ENCODE measurements at places on chromosomes 4 and X.

- no peak for DNase-seq
Measured at GRCh38 chr4:26263165-26263564, 57.6 kb upstream of the RBPJ start.

DNA sequence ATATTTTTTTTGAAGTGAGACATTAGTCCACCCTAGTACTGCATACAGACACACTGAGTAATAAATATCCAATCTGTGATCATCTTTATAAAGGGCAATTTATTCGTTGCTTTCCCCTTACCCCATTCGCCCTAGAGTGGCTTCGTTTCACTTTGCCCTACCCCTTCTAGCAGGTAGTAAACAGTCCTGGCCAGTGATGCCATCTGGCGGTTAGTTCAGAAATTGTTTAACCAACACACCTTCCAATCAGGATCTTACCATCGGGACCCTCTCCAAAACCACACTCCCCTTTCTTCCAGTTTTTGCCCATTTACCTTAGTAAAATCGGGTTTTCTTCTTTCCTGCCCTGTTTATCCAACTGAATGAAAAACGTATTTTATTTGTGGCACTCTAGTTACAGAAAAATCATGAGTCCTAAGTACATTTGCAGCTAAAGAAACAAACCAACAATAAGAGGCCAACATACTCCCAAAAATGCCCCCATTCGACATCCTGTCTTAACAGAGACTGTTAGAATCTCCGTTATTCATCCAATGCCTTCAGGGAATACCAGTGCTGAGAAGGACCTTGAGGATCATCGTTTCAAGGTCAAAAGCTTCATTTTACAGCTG, 2.2 kb downstream of the PPA2 start:
- peak; percentile 70 for DNase-seq

GRCh38 chr4:113050371-113050755, 910 bp downstream of the ANK2 start:
- no peak for DNase-seq

DNA sequence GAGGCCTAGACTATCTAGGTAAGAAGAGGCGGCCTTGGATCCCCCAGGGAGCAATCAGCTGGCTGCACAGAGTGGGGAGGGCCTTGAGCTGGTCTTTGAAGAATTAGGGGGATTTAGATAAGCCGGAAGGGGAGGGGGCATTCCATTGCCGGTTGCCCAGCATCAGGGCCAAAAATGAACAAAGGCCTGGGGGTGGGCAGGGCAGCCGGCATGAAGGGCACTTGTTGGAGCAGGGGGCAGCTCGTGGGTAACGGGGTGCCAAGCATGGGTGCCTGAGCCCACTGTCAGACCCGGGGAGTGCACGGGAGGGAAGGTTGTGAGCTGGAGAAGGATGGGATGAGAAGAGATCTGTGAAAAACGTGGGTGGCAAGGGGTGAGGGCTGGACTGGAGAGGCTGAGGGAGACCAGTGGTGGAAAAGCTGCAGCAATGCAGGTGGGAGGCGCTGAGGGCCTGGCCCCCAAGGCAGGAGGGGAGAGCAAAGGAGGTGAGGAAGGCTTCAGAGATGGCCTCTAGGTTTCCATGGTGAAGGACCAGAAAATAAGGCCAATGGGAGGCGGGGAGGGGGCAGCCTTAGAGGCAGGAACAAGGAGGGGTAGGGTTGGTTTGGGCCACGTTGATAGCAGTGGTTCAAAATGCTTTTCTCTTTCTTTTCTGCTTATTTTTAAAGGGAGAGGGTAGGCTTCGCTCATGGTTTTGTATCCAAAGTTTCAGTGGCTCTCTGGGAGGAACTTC, 8.6 kb downstream of the KLF3 start:
- no peak for DNase-seq

DNA sequence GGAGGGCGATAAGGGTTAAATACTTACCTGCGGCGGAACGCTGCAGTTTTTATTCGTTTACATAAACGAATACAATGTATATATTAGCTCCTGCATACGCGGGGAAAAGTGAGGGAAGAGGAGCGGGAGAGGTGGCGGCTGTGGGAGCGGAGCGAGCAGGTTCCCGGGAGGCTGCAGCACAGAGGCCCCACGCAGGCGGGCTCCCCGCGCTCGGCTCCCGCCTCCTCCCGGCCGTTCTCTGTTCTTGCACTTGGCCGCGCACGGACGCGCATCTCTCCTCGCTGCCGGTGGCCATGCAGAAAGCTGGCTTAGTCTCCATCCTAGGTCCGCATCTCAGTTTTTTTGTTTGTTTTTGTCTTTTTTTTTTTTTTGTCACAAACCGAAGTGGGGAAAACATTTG, 340.4 kb upstream of the FAT1 start:
- DNase-seq: no peak

DNA sequence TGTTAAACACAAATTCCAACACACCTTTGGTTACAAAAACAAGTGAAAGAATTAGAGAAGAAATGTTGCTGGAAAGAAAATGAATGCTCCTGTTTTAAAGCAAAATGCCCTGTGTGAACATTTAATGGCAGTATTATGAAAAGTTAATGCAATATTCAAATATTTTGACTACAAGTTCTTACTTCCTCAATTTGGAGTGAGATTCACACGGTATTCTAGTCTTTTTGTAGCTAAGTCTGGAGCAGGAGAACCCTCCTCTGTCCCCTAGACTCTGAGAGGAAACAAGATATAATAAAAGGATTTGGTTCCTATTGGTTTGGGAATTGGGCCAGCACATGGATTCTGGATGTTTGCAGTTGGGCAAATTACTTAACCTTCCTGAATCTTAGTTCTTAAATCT, 12.7 kb downstream of the MAD2L1 start:
- no peak for DNase-seq

- peak; percentile 32 for DNase-seq
Measured at GRCh38 chrX:148872161-148872535, 371.7 kb downstream of the AFF2 start.

DNA sequence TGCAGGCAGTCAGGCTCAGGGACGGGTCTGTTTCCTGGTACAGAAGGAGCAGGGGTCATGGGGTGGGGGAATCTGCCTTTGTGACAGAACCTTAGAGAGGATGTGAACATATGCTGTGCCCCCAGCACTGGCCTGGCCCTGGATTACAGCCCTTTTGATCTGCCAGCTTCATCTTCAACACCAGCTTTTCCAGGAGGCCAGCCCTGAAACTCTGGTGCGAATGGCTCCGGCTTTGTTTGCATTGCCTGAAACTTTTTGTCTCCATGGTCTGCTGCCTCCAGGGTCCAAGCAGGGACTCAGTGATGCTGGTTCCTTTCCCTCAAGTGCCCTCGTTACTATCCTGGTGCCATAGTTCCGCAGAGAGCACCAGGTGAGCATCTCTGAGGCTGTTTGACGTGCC, 2.1 kb downstream of the CNGA2 start:
- no peak for DNase-seq

- no peak for DNase-seq
Measured at GRCh38 chr4:47155919-47156318, 124.6 kb downstream of the GABRB1 start.

- DNase-seq: no peak
Measured at GRCh38 chr4:159689526-159689925, 586.6 kb downstream of the RAPGEF2 start.

GRCh38 chr4:38563707-38564495, 100.1 kb upstream of the KLF3 start:
- no peak for DNase-seq

GRCh38 chrX:19740744-19741143, 146.7 kb downstream of the SH3KBP1 start:
- DNase-seq: no peak

GRCh38 chr4:37615059-37615719, 71.0 kb downstream of the RELL1 start:
- no peak for DNase-seq

DNA sequence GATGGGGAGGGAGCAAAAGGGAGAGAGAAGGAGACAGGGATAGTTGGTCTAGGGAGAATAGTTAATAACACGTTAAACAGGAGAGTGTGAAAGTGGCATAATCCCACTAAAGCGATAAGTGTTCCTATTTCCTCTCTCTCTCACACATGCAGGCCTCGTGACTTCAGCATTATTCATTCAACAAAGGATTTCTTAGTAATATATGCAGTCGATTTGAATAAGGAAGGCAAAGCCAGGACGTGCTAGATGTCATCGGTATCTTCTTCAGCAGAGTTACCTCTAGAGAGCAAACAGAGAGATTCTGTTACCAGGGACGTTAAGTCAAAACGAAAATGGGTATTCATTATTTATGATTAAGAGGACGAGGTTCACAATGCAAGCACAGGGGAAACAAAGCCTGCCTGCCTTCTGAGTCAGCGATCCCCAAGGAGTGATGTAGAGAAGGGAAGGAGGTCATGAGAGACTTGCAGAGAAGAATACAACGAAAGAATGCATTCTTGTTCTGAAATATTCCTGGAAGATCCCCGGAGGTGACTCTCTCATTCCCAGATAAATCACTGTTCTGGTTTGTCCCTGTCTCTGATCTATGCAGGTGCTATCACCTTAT, 1048.4 kb downstream of the NLGN4X start:
- DNase-seq: no peak

DNA sequence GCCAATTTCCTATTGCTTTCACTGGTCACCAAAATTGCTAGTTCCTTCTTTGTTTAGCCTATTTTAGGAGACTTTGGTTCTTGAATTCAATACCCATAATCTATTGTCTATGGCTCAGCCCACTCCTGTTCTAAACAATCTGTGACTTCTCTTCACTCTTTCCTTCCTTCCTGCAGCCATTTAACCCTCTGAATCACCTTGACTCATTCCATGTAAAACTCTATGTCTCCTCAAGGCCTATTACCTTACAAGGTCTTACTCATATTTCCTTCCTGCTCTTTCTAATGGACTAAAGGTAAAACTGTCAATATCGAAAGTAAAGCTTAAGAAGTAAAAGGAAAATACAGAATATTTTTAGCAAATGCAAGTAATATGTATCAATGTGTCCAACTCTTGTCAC, 301.6 kb downstream of the ARHGAP24 start:
- DNase-seq: peak; percentile 43

GRCh38 chr4:8009097-8009496, 69.4 kb upstream of the AFAP1 start:
- DNase-seq: no peak

DNA sequence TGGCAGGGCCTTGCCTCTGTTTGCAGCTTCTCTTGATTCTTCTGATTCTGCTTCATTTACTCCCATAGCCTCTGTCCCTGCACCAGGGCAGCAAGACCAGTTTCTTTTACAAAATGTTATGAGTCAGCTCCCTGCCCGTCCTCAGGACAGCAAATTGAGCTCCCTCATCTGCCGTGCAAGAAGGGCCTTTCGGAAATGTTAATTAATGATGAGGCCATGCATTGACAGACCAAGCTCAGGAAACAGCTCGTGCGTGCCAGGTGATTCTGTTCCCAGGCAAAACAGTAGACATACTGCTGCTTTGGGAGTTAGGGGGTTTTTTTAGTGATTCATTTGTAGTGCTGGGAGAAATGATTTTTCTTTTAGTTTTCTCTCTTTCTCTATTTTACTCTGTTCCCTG, 231.7 kb downstream of the FBXW7 start:
- no peak for DNase-seq

GRCh38 chrX:107507093-107507743, 57.8 kb downstream of the FRMPD3 start:
- no peak for DNase-seq

GRCh38 chr4:188732131-188732530, 592.9 kb downstream of the TRIML1 start:
- no peak for DNase-seq

DNA sequence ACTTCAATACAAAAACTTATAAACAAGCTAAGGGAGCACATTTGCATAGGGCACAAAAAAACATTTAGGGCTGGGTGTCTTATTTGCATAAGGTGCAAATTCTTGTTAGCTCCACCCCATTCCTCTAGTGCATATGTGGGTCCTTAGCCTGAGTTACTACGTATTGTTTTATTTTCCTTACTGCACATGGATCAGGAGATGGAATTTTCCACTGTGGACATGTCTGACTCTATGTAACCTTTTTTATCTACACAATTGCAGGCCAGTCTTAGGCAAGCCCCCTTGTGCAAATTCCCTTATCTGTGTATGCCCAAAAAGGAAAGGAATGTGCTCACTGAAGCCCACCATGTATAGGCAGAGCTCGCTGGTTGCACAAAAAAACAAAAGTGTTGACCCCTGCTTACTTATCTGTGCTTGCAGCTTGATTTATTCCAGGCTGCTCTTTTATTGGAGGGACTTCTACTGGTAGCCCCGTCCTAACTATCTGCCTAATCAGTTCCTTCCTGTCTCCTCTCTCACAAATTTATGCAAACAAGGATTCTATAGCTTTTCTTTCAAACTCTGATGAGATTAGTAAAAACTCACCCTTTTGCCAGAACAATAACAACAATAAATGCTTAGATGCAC, 359.0 kb upstream of the MAGEB16 start:
- no peak for DNase-seq

DNA sequence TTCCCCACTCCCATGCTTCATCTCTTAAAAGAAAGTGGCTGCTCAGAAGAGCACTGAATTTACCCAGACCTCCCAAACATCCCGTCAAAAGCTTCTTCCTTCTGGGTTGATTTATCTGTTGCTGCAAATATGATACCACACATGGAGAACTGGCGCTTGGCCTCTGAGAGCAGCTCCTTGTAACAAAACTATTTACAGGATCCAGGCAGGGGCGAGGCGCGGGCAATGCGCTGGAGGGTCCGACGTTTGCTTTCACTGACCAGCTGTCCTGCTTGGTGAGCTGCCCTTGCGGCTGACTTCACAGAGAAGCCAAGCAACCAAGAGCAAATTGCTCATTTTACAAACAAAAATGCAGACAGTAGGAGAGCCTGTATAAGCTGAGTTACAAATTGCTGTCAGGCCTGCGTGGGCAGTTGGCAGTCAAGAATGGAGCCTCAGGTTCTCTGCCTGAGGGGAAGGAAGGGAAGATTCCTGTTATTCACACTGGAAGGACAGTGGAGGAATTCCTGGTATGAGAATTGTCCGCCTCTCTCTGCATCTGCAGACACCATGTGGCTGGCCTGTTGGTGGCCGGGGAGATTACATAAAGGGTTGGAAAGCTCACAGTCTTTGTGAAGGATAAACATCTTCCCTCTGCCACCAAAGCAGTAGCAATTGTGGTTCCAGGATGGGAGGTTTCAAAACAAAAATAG, 192.2 kb upstream of the LEF1 start:
- DNase-seq: peak; percentile 85

DNA sequence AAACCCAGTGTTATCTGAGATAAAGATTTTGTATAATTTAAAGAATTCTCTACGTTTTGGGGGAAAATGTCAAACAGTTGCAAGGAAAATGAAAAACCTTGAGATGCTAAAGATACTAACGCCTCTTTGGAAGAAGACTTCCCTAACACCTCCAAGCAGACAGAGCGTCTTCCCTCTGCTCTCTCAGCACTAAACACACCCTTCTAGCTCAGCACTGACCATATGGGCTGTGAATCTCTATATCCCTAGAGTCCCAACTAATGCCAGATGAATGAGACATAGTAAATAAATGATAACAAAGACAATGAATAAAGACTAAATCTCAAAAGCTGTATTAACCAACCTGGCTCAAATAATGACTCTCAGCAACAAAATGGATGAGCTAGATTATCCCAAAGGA, 13.3 kb downstream of the FUNDC1 start:
- no peak for DNase-seq

All from amniotic epithelial cell (primary cell).